ENCODE measurements at places on chromosomes 7 and 10. TPM values are rescaled to one million over a fixed set of nuclear protein-coding genes. Genes with fewer than 3 reads are reported as not detected.

SOSTDC1 gene
- not detected for total RNA-seq

PDE1C gene
- total RNA-seq, result 100 TPM

HOXA6 gene
- 5.7 TPM for total RNA-seq

GPRIN2 gene
- total RNA-seq, result not detected

STAM gene
- 8.3 TPM for total RNA-seq

ELMO1 gene
- total RNA-seq, result 27.4 TPM

SPDYE5 gene
- 0.11 TPM for total RNA-seq

RELN gene
- total RNA-seq, result under 0.01 TPM

GPC2 gene
- total RNA-seq, result 0.72 TPM

MBL2 gene
- 0.05 TPM for total RNA-seq
